ENCODE measurements at places on chromosomes 12 and 14.

DNA sequence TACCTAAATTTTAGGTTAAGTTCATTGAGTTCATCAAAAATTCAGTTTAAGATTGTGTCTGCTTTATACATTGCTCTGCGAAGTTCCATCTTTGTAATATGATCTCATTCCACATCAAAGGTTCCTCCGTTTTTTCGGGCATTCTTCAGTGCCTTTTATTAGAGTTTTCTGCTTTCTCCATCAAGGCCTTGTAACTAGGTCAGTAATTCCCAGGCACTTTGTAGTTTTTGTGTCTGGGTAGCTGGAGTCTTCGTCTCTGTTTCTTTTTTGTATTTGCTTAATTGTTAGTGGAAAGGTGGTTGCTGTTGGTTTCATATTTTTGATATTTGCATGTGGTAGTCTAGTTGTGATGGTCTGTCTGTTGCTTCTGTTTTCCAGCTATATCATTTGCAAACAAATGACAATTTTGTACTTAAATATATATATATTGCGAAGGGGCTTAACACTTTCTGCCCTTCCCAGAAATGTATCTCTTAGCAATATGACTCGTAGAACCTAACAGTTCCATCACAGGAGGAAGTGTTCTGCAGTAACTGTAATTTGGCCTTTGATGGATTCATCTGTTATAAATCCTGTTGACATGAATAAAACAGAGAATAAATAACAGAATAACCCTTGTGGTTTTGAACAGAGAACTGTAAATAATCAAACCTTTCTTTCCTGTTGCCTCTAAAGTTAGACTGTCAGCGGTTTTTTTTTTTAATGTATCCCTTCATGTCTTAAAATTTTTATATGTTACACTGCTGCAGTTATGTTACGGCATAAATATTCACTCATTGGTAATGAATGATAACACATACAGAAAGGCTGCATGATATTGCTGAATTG is 88.4 kb upstream of the DYNC1H1 start:
- no peak for DNase-seq

DNA sequence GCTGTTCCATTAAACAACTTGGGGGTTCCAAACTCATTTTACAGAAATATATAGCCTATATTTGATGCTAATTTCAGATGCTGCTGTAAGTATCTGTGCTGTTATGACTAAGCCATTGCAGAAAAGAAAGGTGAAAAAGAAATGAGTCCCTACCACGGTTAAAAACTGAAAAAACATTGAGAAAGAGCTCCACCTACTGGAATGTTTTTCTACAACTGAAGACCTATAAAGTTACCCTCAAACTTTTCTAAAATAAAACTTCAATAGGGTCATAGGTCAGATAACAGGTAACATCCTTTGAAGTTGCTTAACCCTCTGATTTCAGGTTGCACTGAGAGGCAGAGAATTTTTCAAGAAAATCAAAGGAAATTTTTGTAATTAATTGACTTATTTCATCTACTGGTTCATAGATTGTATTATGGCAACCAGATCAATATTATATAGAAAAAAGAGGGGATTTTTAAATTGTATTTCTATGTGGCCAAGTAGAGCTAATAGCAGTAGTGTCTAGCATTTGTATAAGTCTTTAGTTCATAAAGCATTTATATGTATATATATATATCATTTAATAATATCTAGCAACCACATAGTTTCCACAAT is 279.9 kb downstream of the RPS29 start:
- DNase-seq = peak; percentile 3

DNA sequence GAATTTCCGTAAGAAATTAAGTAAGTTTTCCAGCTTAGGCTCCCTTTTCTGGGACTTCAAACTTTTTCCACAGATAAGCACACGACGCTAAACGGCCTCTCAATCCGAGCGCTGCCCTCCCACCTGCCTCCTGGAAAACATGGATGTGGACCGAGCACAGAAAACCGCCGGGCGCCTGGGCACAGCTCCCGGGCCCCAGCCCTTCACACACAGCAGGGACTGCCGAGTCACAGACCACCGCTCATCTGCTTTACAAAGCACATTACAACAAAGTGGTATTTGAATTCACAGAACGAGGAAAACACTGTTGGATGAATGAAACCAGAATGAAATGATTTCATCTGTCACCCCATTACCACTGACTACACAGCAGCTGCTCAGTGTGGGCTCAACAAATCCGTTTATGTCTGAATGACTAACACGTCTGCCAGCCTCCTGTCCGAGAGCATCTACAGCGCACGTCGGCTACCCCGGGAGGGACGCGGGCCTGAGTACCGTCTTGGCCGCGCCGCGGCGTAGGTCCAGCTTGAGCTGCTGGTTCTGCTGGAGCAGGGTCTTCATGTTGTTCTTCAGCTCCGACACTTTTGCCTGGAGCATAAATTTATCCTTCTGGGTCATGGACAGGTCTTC is 13.1 kb upstream of the ANKLE2 start:
- no peak for DNase-seq

- DNase-seq = no peak
Measured at GRCh38 chr14:29603696-29604095, 324.0 kb downstream of the PRKD1 start.

DNA sequence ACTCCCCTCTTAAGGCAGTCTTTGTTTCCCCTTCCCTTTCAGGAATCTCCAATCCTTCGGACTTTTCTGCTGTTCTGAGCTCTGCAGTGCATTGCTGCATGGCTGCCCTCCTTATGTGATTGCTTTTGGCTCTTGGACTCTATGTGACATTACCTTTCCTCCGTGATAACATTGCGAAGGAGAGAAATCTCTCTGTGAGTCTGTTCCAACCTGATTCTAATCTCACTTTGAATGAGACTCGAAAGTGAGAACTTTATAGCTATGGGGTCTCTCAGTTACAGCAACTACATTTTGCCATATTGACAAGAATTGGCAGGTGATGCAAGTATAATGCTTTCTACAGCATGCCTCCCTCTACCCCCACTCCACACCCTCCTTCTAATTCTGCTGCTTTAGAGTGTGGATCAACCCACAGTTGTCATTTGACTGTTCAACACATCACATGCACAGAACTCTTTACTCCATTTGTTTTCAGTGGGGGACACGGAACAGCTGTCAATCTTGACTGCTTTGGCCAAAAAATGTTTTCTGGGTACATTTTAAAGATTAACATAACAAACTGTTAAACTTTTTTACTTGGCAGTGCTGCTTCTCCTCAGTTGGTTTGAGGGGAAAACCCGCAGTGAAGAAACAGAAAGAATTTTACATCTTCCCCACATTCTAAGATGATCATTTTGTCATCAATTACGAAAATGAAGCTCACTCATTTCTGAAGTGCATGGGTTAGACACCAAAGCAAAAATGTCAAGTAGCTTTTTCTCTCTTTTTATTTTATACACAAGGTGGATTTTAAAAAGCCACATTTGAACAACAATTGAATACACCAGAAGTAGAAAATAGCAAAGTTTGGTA is 125.5 kb upstream of the RMST start:
- no peak for DNase-seq

GRCh38 chr12:15754233-15754632 is 35.0 kb downstream of the EPS8 start:
- DNase-seq = no peak

DNA sequence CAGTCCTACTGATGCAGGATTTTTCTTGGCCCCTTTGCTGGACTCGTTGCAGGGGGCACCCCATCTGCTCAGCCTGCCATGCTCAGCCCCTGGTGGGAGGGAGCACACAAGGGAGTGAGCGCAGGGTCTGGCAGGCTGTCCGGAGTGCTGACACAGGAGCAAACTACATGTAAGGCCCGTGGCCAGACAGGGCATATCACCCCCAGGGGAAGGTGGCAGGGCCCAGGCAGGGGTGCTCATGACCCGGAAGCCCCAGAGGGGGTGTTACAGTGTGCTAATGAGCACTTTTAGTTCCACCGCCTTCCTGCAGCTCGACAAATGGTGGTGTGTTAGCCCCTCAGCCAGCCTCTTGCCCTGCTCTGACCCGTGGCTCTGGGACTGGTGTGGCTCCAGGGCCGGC is 645.6 kb upstream of the TMEM132C start:
- DNase-seq = no peak

DNA sequence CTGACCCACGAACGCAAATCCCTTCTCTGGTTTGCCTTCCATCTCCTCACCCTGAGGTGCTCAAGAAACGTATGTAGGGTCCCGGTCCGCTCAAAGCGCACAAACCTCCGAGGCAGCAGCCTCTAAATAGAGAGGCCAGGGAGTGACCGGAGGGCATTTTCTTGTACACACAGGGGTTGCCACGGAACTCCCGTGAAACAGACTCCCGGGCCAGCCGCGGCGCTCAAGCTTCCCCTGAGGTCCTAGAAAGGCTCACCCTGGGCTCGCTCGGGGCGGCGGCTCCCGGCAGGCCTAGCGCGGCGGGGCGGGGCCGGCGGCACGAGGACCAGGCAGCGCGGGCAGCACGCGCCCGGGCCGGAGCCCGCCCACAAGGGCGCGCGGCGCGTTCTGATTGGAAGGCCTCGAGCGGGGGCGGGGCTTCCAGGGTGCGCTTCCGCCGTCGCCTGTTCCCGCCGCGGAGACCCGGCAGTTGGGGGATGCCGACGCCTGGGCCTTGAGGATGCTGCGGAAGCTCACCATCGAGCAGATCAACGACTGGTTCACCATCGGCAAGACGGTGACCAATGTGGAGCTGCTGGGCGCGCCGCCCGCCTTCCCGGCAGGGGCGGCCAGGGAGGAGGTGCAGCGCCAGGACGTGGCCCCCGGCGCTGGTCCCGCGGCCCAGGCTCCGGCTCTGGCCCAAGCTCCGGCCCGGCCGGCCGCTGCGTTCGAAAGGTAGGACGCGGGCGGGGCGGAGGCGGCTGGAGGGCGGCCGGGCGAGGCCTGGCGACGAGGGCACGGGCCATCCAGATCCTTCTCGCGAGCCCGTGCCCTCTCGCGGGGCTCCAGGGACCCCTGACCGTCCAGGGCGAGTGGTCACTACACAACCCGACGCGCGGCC is at the start of gene TDRD9:
Gene TDRD9, plus strand, starts transcription at position 446 of the 880 bp plus-strand sequence. Its CDS starts 54 bp downstream, at position 500.
- DNase-seq = no peak

- peak; percentile 45 for DNase-seq
Measured at GRCh38 chr12:5488626-5488955, 56.7 kb downstream of the NTF3 start.

DNA sequence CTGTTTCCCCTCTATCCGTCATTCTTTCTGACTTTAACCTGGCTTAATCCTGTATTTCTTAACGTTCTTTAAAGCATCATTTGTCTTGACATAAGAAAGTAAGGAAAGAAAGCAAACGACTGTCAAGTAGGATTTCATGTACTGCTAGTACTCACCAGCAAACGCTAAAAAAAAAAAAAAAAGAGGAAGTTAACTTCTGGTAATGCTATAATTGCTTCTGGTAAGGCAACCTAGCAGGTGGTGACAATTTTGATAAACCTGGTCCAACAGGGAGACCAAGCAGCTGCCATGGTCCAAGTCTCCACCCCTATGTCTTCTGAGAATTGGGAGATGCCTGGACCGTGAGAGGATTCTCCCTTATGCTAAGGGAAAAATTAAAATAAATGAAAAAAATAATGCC is 306.6 kb downstream of the DAD1 start:
- no peak for DNase-seq

GRCh38 chr14:40656311-40656710 is 950.4 kb upstream of the LRFN5 start:
- DNase-seq = peak; percentile 0

DNA sequence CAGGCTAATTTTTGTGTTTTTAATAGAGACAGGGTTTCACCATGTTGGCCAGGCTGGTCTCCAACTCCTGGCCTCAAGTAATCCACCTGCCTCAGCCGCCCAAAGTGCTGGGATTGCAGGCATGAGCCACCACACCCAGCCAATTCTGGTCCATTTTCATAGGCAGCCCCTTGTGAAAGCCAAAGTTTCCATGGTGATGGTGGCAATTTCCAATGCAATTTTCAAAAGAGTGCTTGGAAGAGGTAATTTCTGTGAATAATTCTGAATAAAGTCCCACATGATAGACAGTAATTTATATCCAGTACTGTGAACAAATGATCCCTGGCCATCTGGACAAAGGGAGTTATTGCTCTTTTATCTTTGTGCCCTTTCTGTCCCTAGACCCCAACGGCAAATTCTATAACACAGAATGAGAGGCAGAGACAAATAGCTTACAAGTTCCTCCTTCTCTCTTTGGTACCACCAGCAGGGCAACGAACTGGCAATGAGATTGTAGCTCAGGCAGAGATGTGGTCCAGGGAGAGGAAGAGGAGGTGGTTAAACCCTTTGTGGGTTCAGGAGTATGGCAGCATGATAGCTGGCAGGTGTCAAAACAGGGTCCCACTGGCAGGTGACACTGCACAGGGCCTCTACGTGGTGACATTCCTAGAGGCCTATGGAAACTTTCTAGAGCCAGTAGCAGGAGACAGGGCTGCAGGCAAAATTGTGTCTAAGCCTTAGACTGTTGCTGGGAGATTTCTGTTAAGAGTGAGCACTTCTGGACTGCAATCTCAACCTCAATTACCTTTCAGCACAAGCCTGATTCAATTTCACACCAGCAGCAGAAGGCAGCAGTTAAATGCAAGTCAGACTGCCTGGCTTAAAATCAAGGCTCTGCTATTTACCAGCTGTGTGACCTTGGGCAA is 46.5 kb downstream of the NT5DC3 start:
- DNase-seq = no peak

DNA sequence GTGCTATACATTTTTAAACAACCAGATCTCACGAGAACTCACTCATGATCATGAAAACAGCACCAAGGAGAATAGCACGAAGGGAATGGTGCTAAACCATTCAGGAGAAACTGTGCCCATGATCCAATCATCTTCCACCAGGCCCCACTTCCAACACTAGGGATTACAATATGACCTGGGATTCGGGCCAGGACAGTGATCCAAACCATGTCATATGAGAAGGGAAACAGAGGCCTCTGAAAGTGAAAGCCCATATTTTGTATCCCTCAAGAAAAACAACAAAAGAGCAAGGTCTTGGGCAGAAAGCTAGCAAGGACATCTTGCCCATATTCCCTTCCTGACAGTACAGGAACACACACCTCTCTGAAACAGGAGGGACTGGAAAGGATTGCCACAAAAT is 163.9 kb upstream of the VASH1 start:
- no peak for DNase-seq

DNA sequence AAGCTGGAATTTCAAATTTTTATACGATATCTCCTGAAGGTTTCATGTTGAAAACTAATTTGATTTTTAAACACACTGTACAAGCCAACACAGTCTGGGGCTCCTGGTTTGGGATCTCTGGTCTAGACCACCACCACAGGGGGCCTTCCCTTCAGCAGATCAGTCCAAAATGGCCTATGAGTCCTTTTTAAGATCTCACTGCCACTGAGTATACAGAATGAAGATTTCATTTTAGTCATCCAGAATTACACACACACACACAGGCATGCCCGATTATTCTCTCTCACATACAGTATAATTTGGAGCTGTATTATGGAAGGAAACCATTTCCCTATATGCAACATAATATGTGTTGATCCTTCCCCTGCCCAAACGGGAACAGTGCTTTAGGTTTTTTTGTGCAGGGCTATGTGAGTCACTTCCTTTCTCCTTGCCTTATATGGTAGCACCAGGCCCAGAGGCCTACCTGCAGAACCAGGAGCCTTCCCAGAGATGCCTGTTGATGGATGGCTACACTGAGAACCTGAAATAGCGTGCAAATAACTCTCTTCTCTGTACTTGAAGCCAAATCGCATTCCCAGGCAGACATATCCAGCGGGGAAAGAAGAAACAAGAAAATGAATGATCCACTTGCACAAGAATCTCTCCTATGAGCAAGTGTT is 28.1 kb upstream of the WNK1 start:
- DNase-seq = no peak

GRCh38 chr14:29941401-29941800 is 13.8 kb upstream of the PRKD1 start:
- no peak for DNase-seq

GRCh38 chr14:74792249-74793039 is 29.3 kb downstream of the YLPM1 start:
- no peak for DNase-seq

- no peak for DNase-seq
Measured at GRCh38 chr12:118821386-118821925, 159.9 kb upstream of the SRRM4 start.
